ENCODE measurements at places on chromosomes 4 and X.
A peak's percentile ranks its signal among the peaks of the same experiment; 100 is the strongest.

- DNase-seq, result no peak
These were observed 55.8 kb upstream of the BCOR start for GRCh38 chrX:40153345-40154249.

DNA sequence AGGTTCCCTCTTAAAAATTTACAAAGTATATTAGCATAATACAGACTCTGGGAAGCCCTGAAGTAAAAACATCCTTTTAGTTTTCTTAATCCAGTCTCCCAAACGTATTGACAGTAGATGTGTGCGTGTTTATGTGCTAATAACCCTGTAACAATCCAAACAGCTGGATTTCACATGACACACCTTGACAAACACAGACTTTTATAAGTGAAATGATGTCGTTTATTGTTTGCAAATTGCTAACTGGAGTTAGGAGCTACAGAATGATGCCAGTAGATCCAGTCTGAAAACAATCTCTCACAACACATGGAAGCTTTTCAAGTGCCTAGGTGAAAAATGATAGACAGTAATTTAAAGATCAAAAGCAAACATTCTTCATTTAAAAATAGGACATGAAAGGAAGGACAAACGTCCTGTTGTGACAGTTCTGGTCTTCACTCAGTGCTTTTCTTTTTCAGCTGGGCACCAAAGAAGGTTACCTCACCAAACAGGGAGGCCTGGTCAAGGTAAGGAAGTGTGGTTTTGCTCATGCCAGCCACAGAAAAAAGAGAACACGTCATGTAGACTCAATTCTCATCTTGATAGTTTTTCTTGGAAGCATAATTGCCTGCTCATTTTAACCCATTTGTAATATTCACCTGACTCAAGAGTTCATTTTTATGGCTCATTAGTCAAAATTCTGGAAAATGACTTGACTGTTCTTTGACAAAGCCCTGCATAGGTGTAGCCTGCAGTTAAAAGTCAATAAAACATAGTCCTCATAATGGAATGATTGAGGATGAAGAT is 32.9 kb downstream of the LAMTOR3 start:
- DNase-seq, result no peak

- DNase-seq, result no peak
These were observed 54.9 kb downstream of the ABLIM2 start for GRCh38 chr4:8103421-8104390.

- DNase-seq, result no peak
These were observed 612.2 kb downstream of the IQCM start for GRCh38 chr4:149203256-149204001.

GRCh38 chrX:64188901-64189300 is 16.6 kb downstream of the AMER1 start:
- no peak for DNase-seq

DNA sequence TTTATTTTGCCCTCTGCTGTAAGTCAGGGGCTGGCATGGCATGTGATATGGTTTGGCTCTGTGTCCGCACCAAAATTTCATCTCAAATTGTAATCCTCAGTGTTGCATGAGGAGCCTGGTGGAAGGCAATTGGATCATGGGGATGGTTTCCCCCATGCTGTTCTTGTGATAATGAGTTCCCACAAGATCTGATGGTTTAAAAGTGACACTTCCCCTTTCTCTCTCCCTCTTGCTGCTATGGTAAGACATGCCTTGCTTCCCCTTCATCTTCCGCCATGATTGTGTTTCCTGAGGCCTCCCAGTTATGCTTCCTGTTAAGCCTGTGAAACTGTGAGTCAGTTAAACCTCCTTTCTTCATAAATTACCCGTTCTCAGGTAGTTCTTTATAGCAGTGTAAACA is 72.0 kb upstream of the MSX1 start:
- DNase-seq, result no peak

- no peak for DNase-seq
These were observed 618 bp upstream of the XK start for GRCh38 chrX:37684973-37685372.

- DNase-seq, result no peak
These were observed 81.6 kb upstream of the MID1 start for GRCh38 chrX:10702031-10702430.

DNA sequence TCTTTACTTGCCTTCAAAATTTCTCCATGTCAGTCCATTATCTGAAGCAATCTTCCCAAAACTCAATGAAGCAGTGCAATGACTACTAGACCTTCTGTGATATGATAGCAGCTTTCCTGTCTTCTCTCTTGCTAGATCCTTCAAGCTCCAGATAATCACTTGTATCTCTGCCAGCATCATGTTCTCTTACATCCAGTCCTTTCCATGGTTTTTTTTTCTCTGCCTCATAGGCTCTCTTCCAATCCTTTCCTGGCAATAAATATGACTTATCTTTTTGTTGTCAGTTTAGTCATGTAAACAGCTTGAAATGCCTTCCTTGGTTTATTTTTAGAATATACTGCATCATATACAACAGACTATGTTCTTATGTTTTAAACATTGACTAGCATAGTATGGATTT is 193.5 kb downstream of the CFAP299 start:
- DNase-seq, result no peak

GRCh38 chrX:26466387-26466786 is 250.4 kb downstream of the MAGEB5 start:
- no peak for DNase-seq

DNA sequence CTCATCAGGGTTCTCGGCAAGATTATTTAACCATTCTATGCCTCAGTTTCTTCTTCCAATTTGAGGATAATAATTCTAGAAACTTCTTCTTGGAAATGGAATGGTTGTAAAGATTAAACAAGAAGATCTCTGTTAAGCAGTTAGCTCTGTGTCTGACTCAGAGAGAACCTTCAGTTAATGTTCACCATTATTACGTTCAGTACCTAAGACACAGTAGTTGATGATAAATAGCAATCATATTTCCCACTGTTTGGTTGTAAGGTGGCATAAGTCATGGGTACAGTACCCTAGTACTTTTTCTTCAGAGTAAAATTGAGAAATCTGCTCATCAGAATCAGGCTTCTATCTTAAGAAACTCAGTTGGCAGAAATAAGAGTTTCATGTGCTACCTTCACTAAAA is 366.5 kb upstream of the BOD1L1 start:
- no peak for DNase-seq

GRCh38 chrX:68828740-68829581 is at the start of gene EFNB1:
TSS of gene EFNB1 (plus strand) at chrX:68829021. CDS start at chrX:68829777, 756 bp downstream.
- DNase-seq, result peak; percentile 91

DNA sequence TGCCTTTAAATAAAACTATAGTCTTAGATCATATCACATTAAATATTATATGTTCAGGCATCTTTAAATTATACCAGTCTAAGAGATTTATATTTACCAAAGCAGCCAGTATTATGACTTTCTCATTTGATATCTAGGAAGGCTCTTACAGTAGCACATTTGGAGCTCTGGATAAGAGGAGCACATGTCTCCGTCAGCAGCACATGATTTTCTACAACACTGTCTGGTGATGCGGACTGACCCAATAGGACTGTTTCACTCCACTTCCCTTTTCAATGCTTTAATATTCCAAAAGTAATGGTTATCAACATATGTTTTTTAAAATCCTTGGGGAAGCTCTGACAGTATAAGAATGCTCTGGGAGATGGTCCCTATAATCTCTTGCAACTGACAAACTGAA is 61.5 kb downstream of the HAUS3 start:
- DNase-seq, result no peak
